Jurkat, Clone E6-1 (cell line): ENCODE measurements at places on chromosomes 7 and 10.

DNA sequence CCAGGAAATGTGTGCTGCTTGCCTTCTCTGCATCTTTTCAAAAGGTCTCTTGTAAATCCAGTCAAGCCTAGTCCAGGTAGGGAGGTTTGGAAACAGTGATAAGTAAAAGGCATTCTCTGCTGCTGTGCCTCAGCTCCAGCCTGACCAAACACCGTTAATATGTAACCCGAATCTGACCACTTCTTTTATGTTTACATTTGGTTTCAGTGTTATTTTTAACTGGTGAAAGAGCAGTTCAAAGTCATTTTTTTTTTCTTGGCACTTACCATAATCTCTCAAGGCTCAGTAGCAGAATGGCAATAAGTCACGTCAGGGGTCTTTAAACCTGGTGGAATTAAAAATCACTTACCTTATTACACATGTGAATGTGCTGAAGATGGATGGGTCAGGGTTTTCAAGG, 216.8 kb downstream of the PTEN start:
- no peak for DNase-seq

DNA sequence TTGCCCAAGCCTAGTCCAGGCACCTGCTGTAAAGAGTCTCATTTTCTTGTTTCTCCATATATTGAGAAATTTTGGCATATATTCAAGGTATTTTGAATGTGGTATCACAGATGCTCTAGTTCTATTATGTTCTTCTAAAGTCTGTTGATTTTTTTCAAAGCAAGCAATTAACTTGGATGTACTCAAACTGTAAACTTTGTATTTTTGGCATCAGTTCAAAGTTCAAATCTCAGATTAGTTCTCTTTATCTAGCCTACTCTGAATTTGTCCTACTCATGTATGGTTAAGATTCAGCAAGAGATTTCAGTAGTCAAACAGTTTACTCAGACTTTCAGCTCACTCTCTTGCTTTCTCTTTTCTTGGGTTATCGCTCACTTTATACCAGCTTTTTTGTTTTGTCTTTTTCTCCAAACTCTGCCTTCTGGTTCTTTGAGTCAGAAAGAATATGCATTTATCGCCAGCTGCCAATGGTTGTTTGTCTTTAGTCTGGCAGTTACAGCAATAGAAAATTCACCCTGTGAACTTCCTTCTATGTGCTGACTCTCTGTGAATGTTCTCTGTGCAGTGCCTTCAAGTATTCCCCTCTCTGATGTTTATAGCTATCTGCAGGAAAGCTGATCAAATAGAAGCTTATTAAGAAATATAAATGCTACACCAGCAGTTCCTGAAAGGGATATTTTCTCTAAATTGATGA, 56.0 kb downstream of the ANKRD7 start:
- no peak for DNase-seq

DNA sequence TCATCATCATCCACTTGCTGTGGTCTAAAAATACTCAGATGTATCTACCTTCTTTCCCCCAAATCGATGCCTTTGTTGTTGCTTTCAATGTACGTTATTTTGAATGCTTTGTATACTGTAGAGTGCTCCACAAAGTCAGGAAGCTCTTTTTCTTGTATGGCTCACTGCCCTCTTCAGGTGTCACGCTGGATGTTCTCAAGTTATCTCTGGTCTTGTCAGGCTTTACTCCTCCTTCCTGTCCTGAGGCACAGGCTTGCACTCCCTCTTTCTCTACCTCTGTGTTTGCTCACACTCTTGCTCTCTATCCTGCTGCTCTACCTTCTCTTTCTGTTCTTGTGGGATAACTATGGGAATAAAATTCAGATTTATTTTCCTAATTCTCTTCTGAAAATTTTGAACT, 381.3 kb downstream of the NRG3 start:
- DNase-seq, result no peak

- DNase-seq, result no peak
Observed at GRCh38 chr7:130324306-130324943, 20.2 kb upstream of the CPA5 start.

DNA sequence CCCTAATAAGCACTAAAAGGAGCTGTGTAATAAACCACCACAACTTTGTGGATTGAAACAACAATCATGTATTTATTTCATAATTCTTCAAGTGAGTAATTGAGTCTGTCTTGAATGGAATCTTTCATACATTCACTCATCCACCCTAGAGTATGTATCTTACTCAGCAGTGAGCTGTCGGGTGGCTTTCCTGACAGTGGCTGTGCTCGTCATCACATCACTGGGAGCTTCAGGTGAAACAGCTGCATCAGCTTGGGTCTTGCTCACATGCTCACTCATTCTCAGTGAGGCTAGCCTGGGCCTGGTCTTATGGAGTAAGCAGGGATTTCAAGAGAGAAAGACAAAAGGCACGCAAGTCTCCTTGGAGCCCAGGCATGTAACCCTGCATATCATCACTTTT, 271.4 kb downstream of the POM121L12 start:
- no peak for DNase-seq

DNA sequence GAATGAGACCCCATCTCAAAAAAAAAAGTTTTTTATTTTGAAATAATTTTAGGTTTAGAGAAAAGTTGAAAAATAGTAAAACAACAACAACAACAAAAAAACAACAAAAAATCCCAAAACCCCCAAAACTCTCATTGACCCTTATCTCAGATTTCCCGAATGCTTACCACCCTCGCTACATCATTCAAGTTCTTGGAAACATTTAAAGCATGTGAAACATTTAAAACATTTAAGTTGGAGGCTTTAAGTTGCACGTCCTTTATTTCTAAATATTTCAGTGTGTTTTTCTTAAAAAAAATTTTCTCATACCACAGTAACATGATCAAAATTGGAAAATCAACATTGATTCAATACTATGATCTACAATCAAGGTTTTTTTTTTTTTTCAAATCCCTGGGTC, 382 bp upstream of the ARMS2 start:
- no peak for DNase-seq

DNA sequence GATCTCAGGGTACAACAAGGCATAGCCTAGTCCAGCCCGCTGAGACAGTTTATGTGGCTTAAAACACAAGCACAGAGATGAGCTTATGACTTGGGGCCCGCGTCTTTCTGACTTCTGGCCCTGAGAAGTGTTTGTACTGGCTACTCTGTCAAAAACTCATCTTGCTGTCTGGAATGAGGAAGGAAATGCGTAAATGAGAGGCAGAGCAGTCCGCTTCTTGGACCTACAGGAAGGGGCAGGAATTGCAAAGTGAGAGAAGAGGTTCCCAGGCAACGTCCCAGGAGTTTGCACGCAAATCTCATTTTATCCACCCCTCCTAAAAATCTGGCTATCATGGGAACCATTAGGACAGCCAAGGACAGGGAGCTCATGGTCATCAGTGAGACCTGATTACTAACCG, 5.5 kb downstream of the ANXA11 start:
- no peak for DNase-seq

GRCh38 chr7:135748770-135749169, at the start of gene FAM180A:
Gene FAM180A (minus strand): TSS chr7:135748813. CDS start chr7:135748580, 233 bp downstream.
- DNase-seq, result no peak

DNA sequence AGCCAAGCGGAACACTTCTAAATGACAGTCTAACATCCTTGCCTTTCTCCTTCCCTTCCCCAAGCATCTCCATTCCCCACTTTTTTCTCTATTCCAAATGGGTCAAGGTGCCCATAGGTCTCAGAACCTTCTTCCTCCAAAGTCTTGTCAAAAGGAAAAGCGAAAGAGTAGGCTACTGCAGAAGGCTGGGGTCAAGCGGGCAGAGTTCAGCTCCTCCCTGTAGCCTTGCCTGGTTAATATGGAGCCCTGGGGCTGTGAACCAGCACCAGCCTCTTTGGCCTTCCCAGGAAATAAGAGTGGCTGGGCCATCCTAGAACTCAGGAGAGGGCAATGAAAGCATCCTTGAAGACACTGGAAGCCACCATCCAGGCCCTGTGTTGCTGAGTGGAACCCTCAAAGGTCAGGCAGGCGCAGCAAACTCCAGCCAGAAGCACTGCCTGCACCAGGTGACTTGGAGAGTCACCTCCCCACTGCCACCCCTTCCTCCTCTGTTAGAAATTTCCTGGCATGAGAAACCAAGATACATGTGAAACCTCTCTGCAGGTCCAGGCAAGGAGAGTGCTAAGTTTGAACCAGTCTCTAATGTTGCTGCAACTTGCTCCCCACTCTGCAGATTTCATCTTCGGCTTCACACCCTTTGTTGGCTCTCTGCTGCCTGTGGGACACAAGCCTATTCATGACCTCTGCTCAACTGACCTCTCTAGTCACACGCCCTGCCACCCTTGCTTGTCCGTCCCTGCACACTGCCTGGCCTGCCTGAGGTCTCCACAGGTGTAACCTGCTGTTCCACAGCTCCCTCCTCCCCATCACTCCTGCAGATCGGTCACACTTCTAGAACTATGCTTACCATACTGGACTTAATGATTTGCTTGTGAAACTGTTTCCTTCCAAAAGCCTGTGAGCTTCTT, 74.9 kb downstream of the SH3PXD2A start:
- no peak for DNase-seq

GRCh38 chr7:28005075-28005846, 175.3 kb downstream of the JAZF1 start:
- DNase-seq, result no peak

GRCh38 chr7:29754874-29755490, 51.3 kb upstream of the WIPF3 start:
- DNase-seq, result no peak

DNA sequence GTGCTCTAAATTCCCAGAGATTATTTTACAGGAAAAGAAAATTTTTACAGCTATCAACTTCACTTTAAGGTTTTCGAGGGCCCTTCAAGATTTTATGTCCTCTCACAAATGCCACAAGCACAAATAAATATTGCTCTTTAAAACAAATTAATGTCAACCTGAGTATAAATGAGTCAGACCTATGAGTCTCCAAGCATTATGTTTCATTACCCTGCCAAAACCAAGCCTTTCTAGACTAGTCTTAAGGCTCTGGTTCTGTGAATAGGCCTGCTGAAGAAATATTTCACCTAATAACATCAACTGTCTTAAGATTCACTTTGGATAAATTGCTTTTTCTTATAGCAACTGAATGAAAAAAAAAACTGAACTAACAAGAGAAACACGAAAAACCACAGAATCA, 153.0 kb downstream of the PDE1C start:
- DNase-seq, result no peak
